Fibroblast of the conjunctiva (primary cell): ENCODE measurements at places on chromosomes 12 and 14.

- DNase-seq = no peak
Measured at GRCh38 chr14:50489851-50490250, 42.5 kb downstream of the MAP4K5 start.

GRCh38 chr14:86372402-86372801, 842.5 kb downstream of the FLRT2 start:
- no peak for DNase-seq

GRCh38 chr12:9761419-9761781, 699 bp upstream of the CD69 start:
- DNase-seq = no peak

GRCh38 chr12:10497602-10498001, 8.1 kb upstream of the EIF2S3B start:
- DNase-seq = no peak

GRCh38 chr14:71472356-71473340, 459.6 kb upstream of the RGS6 start:
- no peak for DNase-seq

DNA sequence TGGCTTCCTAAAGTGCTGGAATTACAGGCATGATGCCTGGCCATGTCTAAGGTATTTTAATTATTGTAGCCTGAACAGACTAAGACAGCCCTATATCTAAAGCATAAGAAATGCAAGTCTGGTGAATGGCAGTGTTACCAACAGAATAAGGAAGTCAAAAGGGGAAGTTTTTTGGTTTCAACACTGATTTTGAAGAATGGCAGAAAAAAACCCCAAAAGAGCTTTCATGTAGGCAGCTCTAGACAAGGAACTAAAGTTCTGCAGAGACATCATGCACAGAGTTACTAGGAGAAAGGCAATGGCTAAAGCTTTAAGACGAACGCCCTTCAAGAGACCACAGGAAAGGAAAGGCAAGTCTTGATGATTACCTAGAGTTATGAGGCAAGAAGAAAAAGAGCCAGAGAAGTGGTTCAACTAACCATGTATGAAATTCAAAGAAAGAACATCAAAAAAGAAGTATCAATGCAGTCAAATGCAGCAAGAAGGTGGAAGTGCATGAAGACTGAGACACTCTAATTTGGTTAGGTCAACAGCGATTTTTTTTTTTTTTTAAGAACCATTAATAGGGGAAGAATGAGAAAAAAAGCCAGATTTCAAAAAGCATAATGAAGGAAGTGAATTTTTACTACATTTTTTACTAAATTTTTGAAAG, 50.8 kb downstream of the RPS6KA5 start:
- no peak for DNase-seq

DNA sequence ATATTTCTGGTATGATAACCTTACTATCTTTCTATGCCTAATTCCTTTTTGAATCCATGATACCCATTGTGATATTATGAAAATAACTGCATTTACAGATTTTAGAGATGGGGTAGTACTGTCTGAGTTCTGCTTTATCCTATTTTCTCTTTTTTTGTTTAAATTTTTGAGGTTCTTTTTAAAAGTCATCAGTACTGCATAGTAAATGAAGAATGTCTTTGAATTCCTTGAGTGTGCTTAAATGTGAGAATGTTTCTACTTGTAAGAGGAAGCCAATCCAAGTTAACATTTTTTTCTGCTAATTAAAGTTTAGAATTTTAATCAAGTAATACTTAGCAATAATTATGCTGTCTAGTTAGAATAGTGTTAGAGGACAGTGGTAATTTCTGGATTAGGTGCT, 474.6 kb downstream of the PCNX1 start:
- no peak for DNase-seq

- DNase-seq = no peak
Measured at GRCh38 chr12:85280984-85281630, 1.1 kb downstream of the ALX1 start.

- DNase-seq = no peak
Measured at GRCh38 chr12:64450711-64451486, 1.0 kb upstream of the TBK1 start.

DNA sequence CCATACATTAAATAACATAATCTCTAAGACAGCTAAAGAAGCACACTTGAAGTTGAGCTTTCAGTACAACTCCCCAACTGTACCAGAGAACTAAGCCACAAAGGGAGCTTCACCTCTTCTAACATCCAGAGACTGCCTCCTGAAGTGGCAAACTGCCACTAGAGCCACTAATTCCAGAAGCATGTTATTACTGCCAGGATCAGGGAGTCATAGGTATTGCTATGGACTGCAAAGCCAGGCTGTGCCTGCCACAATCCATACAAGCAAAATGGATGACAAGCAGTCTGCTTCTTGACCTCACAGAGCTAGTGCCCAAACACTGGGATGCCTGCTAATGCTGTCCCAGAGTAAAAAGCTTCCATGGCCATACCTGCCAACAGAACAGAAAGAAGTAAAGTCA, 160.1 kb downstream of the STXBP6 start:
- no peak for DNase-seq

DNA sequence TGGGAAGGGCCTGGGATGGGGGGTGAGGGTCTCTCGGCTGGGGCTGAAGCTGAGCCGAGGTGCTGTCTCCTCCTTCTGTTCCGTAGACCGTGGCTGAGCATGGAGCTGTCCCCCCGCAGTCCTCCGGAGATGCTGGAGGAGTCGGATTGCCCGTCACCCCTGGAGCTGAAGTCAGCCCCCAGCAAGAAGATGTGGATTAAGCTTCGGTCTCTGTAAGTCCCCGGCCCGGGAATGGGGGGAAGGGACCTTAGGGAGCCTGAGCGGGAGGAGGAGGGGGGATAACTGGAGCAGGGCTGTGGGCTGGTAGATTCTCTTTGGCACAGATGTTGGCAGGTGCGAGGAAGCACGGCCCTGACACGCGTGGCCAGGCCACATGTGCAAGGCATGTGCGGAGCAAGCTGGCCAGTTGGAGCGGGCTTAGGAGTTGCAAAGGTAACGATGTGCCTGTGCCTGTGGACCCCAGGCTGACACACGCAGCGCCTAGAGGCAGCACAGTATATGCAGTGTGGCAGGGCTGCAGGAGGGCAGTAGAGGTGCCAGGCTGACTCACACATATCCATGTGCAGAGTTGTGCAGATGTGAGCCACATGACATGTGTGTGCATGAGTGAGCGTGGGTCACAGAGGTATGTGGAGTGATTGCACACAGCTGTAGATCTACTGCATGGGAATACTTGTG, 512 bp downstream of the PDE1B start:
- DNase-seq = no peak
